Bronchial smooth muscle cell (primary cell): ENCODE measurements at places on chromosomes 11 and 22. TPM values are rescaled to one million over a fixed set of nuclear protein-coding genes. Genes with fewer than 3 reads are reported as not detected.

Gene OMP
- 0.79 and 1.1 TPM in 2 replicates for total RNA-seq

Gene MUC6
- not detected in 2 replicates for total RNA-seq

Gene FGF4
- not detected in 2 replicates for total RNA-seq

Gene NAALAD2
- total RNA-seq = 0.47 and 1.7 TPM in 2 replicates

Gene ZNRF3
- 1.8 and 2.2 TPM in 2 replicates for total RNA-seq
